Tibial nerve (tissue), 4 donors: ENCODE measurements at places on chromosomes 11 and 22. TPM values are rescaled to one million over a fixed set of nuclear protein-coding genes. Genes with fewer than 3 reads are reported as not detected.

The NXPE1 gene
- not detected for total RNA-seq

The HEPN1 gene
- not detected for total RNA-seq

The TENM4 gene
- 20.5 TPM for total RNA-seq

The IGLL5 gene
- total RNA-seq, result 2.7 TPM

The MAJIN gene
- total RNA-seq, result not detected

The PDE3B gene
- total RNA-seq, result 16.3 TPM

The CHST1 gene
- total RNA-seq, result 3.6 TPM

The OR56A1 gene
- total RNA-seq, result not detected

The POLR2L gene
- 87.9 TPM for total RNA-seq
